HS-27A (cell line): ENCODE measurements at places on chromosomes 5 and 9.

GRCh38 chr9:84229191-84229590 lies 111.4 kb downstream of the SLC28A3 start:
- no peak for DNase-seq

- DNase-seq, result no peak
Observed at GRCh38 chr5:83864652-83865051, 144.0 kb upstream of the HAPLN1 start.

GRCh38 chr9:135222881-135223760 lies 135.7 kb downstream of the OLFM1 start:
- DNase-seq, result no peak

- no peak for DNase-seq
Observed at GRCh38 chr9:28779243-28779642, 1206.0 kb upstream of the C9orf72 start.

- DNase-seq, result no peak
Observed at GRCh38 chr5:176535664-176536131, 1.5 kb downstream of the RNF44 start.

- no peak for DNase-seq
Observed at GRCh38 chr9:136095070-136096058, at the start of gene NACC2. NACC2 (minus strand) TSS chr9:136095289; CDS start chr9:136050521, 44,768 bp downstream.

GRCh38 chr5:74686962-74687751 lies 2.1 kb downstream of the HEXB start:
- DNase-seq, result no peak

GRCh38 chr9:69139596-69139995 lies 34.5 kb upstream of the TJP2 start:
- DNase-seq, result no peak

- no peak for DNase-seq
Observed at GRCh38 chr5:74624501-74624900, 16.0 kb downstream of the ENC1 start.

DNA sequence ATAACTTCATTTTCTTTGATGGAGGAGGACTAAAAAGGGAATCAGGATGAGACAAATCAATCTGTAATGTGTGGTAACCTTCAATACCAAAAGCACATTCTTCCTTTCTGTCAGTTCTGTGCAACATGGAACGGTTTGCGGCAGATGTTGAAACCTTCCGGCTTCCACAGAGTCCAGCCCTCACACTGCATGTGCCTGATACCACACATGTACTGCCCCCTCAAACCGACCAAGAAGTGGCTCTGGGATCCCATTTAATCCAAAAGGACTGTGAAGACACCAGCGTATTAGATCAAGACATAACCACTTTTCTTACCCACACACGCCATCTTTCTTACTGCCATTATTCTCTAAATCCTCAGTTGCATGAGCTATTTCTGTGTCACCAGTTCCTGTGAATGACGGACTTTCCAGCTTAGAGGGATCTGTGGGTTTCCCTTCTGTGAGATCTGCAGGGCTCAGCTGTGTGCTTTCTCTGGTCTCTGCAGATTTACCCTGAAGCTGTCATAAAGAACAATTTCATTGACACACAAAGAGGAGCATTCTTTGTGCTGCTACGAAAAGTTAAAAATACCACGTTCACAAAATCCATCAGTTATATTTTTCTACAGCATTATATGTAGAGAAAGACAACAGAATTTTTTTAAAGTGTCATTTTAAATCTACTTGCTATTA lies 25.8 kb downstream of the NSUN2 start:
- DNase-seq, result no peak

- DNase-seq, result no peak
Observed at GRCh38 chr5:141420855-141421488, at the start of gene PCDHGA11. PCDHGA11 (plus strand) TSS chr5:141421051; CDS start chr5:141421228, 177 bp downstream.

DNA sequence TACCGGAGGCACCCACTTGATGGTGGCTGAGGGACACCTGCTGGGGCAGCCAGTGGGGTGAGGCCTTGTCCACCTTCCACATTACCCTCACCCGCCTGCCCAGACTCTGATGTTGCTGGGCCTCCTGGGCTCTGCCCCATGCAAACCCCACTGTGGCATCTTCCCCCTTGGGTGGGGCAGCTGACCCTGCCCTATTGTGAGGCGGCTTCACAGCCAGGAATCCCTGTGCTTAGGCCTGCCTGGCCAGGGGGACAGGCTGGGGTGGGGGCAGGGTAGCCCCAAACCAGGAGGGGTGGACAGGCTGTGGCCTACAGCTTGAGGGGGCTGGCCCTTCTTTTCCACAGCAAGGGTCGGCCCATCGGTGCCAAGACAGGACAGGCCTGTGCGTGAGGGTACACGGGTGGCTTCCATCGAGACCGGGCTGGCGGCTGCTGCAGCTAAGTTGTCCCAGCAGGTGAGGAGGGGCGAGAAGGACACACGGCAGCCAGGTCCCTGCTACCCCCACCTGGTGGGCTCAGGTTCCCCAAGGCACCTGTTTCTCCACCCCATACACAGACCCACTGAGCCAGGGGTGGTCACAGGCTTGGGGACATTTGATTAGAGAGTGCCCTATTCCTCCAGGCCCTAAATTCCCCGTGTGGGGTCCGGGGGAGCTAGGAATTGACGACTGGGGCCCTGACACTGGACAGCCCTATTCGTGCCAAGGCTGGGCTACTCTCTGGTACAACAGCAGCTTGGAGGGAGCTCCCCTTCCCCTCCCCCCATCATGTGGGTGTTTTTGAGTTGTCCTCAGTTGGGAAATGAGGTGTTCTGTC lies 99.2 kb downstream of the PHF2 start:
- no peak for DNase-seq

GRCh38 chr5:93579692-93580062 lies 1.3 kb downstream of the NR2F1-AS1 start:
- DNase-seq, result no peak

DNA sequence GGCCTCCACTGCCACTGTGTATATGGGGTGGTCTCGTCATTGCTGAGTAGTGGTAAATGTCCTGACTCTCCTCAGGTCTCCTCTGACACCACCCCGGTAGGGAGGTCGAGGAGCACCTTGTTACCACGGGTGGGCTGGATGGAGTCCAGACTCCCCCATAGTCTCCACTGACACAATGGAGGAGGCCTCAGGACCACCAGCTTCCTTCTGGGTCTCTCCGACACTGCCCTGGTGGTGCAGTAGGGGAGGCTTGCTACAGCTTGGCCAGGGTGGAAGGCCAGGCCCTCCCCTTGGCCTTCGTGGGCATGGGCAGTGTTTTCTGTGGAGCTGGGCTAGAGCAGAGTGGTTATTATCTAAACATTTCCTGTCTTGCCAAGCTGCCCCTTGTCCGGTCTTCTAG lies 15.4 kb upstream of the SH3PXD2B start:
- no peak for DNase-seq

DNA sequence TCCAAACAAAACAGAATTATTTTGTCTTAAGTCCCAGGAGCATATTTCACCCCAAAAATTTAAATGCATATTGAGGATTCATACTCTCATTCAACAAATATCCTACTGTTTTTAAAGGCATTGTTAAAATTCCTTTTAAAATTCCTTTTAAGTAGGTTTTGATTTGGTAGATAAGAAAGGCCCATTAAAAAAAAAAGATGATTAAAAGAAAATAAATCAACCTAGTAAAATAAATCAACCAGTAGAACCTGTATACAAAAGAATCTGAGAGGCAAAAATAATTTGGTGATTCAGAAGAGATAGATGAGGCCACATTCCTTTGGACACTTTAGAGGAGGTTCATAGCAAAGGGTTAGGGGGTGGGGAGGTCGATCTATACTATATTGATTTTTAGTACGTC lies 585.3 kb upstream of the TLE4 start:
- DNase-seq, result peak; percentile 67

- DNase-seq, result no peak
Observed at GRCh38 chr5:79205965-79206364, 30.0 kb upstream of the JMY start.

- DNase-seq, result no peak
Observed at GRCh38 chr5:12237837-12238575, 333.8 kb upstream of the CTNND2 start.

- DNase-seq, result no peak
Observed at GRCh38 chr9:2418619-2419018, 203.0 kb upstream of the VLDLR start.

DNA sequence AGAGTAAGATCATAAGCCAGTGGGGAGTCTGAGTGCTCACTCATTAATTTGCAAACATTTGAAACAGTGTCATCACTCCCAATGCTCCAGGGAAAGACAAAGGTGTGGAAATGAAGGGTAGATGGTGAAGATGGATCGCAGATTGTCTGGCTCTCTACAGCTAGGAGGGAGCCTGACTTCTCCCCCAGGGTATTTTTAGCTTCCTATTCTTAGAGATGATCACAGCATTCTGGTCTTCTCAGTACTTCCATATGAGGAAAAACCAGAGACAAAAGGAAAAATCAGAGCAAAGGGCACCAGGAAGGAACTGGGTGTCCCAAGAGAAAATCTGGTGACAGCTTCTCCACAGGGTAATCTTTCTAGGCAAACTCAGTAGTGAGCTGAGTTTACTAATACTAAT lies 401.9 kb upstream of the GRIA1 start:
- DNase-seq, result no peak

- no peak for DNase-seq
Observed at GRCh38 chr9:93011114-93011513, 47.4 kb upstream of the SUSD3 start.

GRCh38 chr5:92514896-92515295 lies 1066.1 kb downstream of the NR2F1-AS1 start:
- DNase-seq, result no peak

DNA sequence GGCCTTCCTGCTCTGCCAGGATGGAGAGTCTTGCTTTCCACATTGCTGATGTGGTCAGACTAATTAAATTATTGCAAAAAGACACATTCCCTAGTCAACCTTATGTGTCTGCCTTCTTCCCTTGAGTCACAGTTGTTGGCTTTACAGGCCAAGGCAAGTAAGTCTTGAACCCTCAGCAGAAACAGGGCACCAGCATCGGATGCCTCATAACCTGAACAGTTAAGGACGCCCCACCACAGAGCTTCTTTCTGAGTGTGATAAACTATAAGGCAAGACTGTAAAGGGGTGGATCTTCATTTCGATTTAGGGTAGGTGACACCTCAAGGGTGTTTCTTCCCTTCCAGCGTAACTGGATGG lies 670 bp upstream of the KIF2A start:
- no peak for DNase-seq

- DNase-seq, result no peak
Observed at GRCh38 chr5:163535290-163535689, 29.9 kb downstream of the MAT2B start.

- DNase-seq, result no peak
Observed at GRCh38 chr5:55485073-55485472, 49.7 kb downstream of the PLPP1 start.

DNA sequence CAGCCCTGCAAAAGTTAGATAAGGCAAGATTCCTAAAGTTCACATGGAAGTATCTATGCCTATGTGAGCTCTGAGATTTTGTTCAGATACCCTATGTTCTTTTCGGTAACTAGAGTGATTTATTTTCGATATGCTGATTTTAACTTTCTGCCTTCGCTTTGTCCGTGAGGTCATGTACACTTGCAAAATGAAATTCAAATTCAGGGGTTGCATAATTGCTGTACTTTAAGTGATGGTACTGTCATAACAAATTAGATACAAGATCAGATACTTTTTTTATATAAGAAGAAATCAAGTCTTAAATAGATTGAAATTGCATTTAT lies 350 bp upstream of the ECPAS start:
- no peak for DNase-seq

DNA sequence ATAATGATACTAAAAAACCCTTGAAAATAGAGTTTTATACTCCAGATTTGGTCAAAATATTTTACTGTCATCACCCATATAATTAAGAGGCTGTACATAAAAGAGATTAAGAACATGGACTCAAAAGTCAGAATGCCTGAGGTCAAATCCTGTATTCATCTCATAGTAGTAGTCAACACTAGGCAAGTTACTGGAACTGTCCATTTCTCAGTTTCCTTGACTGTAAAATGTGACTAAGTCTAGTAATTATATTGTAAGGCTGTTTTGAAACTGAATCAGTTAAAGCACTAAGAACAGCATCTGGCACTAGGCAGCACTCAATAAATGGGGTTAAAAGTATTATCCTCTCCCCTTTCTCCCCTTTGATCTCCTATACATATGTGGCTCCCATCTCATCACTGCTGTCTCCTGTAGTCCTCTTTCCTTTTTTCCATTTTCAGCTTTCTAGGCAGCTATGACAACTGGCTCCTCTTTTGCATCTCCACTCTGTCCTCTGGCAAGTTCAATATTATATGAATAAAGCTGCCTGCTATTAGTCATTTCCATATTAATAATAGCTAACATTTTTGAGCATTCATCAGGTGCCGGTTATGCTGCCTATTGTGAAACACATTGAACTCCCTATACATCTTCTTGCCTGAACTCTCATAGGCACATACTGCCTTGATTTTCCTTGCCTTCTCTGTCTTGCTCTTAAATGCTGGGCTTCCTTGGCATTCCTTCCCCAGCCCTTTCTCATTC lies 185.8 kb upstream of the NREP start:
- no peak for DNase-seq

- no peak for DNase-seq
Observed at GRCh38 chr9:128805661-128806060, 12.6 kb upstream of the ENDOG start.

DNA sequence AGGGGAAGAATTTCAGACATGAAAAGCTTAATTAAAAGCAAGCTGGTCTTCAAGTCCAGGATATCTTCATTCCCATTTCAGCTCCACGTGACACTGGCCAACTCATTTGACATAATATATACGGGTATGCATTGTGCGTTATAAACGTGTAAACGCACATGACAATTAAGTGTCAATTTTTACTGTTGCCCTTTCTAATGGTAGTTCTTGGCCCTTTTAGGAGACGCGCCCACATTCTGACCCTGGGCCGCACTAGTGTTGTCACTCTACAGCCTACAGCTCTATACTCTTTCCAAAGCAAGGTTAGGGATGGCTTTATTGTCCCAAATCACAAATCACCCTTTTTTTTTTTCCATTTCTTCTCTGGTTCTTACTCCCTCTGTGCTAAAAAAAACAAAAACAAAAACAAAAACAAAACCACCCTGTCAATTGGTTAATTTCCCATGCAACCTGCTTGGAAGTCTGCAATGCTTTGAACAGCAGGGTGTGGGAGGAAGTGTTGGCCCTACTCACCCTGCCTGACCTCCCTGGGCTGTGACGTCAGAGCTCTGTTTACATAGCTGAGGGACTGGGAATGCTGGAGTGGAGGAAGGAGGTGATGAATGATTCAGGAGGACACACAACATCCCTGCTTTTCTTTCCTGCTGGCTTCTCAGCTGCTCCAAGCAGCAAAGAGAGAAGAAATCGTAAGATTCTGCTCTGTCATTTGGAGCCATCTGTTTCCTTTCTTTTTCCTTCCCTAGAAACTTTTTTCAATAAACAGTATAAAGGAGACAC lies 19.3 kb downstream of the RFK start:
- no peak for DNase-seq

GRCh38 chr5:144194144-144194543 lies 23.5 kb downstream of the KCTD16 start:
- DNase-seq, result no peak

DNA sequence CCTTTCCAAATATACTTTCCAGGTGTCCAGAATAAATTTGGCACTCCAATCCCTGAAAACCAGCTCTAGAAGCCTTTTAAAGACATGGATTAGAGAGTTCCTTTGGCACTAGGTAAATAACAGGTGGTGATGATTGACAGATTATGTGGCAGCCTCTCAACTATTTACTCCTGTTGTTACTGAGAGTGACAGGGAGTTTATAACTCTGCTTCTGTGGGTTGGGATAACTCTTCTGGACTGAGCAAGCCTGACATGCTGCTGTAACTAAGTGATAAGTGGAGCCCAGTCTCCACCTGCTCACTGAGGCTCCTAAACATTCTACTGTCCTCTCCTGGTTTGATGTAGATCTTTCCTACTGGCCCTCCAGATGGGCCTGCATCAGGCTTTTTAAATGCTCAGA lies 693.2 kb upstream of the FTMT start:
- no peak for DNase-seq

- DNase-seq, result no peak
Observed at GRCh38 chr5:178206166-178207101, 2.1 kb downstream of the HNRNPAB start.
